ENCODE measurements at places on chromosomes 7 and 10.

GRCh38 chr10:122199070-122199469 lies 72.0 kb upstream of the BTBD16 start:
- DNase-seq, result no peak

GRCh38 chr7:84722086-84722485 lies 464.8 kb downstream of the SEMA3D start:
- no peak for DNase-seq

- no peak for DNase-seq
Measured at GRCh38 chr7:8389593-8390261, 43.7 kb upstream of the NXPH1 start.

GRCh38 chr7:67311901-67312300 lies 315.3 kb downstream of the TYW1 start:
- no peak for DNase-seq

DNA sequence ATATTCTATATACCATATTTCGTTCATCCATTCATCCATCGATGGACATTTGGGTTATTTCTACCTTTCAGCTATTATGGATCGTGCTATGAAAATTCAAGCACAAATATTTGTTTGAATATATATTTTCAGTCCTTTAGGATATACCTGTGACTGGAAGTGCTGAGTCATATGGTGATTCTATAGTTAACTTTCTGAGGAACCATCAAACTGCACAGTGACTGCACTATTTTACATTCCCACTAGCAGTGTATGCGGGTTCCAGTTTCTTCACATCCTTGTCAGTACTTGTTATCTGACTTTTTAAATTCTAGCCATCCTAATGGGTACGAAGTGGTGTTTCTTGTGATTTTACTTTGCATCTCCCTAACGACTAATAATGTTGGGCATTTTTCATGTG lies 104.0 kb downstream of the MAPK8 start:
- no peak for DNase-seq
